Effector CD8-positive, alpha-beta T cell (primary cell): ENCODE measurements at places on chromosomes 7 and 10.

GRCh38 chr7:128266883-128267594, 26.0 kb downstream of the LEP start:
- no peak for DNase-seq

GRCh38 chr7:132148876-132149275, 427.4 kb downstream of the PLXNA4 start:
- DNase-seq: no peak

GRCh38 chr10:36280321-36280741, 638.2 kb upstream of the FZD8 start:
- no peak for DNase-seq

DNA sequence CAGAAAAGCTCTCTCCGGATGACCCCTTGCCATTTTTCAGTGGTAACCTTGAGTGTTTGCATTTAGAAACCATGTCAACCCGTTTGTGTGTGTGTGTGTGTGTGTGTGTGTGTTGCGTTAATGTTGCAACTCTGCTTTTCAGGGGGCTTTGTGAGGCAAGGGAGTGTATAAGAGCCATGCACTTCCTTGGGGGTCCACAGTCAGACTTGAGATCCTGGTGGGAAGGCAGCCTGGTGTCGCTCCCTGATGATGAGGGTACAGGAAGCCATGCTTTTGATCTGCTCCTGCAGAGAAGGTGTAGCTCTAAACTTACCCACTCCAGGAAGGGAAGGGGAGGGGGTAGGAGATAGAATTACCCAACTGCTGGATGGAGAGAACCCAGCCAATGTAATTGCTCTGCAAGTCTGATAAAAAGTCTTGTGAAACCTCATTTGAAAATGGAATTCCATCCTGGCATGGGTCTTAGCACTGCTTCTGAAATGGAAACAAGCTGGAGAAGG, 10.7 kb downstream of the GRK5 start:
- DNase-seq: no peak
